B cell (primary cell): ENCODE measurements at places on chromosomes 3 and 15. TPM values are rescaled to one million over a fixed set of nuclear protein-coding genes. Genes with fewer than 3 reads are reported as not detected.

PEX5L gene
- not detected in 2 replicates for total RNA-seq

HYAL1 gene
- total RNA-seq, result 0.19 and 0.30 TPM in 2 replicates

CPNE4 gene
- total RNA-seq, result not detected in 2 replicates

NEK10 gene
- total RNA-seq, result 0.36 and 0.49 TPM in 2 replicates

C3orf49 gene
- total RNA-seq, result not detected in 2 replicates

FOXL2NB gene
- total RNA-seq, result not detected in 2 replicates

LHFPL4 gene
- not detected in 2 replicates for total RNA-seq

CTXN2 gene
- 0.10 TPM in 1 of 2 replicates, not detected in the other for total RNA-seq

ISL2 gene
- total RNA-seq, result 0.22 and 0.59 TPM in 2 replicates

CATSPER2 gene
- 17.2 and 21.3 TPM in 2 replicates for total RNA-seq

PAK6 gene
- total RNA-seq, result 0.80 and 1.2 TPM in 2 replicates

ACKR2 gene
- 1.1 and 1.7 TPM in 2 replicates for total RNA-seq

- no peak for DNase-seq
These were observed 169.3 kb downstream of the GBE1 start for GRCh38 chr3:81592101-81592500.

DNA sequence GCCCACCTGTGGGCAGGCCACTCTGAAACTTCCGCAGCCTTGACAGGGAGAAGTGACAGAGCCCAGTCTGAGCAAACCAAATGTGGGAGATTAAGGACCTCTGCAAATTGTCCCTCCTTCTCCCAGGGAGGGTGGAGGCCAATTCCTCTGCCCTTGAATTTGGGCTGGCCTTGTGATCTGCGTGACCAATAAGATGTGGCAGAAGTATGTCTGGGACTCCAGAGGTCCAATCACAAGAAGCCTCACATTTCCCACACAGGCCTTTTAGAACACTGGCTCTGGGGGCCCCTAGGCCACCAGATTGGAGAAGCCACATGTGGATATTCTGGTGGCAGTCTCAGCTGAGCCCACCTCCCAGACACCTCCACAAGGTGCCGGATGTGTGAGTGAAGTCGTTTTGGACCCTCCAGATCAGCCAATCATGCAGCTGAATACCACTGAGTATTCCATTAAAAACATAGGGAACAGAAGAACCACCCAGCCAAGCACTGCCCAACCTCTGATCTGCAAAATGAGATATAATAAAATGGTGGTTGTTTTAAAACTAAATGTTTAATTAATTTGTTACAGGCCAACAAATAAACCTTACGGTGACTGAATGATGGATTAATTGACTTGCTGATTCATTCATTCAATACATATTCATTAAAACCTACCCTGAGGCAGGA lies 150.3 kb downstream of the NUP210 start:
- no peak for DNase-seq

DNA sequence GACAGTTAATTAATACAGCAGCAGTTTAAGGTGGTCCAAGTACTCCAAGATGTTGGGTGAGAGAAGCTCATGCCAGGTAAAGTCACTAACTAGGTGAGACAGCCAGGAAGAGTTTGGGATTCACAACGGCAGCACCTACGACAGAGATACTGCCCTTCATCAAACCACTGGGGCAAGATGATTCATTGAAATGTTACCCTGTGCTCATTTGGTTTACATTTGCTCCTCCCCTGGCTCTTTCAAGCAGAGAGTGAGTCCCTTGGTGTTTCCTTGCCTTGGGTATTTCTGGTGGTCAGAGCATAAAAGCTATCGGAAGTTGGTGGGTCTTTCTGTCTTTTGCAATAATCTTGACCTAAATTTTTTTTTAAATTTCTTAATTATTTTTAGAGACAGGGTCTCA lies 19.9 kb upstream of the PDE8A start:
- DNase-seq, result no peak

DNA sequence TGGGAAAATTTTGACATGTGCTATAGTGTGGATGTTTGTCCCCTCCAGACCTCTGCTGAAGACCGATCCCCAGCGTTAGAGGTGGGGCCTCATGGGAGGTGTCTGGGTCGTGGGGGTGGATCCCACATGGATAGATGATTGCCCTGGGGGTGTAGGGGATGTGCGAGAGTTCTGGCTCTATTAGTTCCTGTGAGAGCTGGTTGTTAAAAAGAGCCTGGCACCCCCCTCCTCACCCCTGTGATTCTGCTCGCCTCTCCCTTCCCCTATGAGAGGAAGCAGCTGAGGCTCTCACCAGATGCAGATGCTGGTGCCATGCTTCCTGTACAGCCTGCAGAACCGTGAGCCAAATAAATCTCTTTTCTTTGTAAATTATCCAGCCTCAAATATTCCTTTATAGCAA lies 67.4 kb downstream of the ATP10A start:
- no peak for DNase-seq

DNA sequence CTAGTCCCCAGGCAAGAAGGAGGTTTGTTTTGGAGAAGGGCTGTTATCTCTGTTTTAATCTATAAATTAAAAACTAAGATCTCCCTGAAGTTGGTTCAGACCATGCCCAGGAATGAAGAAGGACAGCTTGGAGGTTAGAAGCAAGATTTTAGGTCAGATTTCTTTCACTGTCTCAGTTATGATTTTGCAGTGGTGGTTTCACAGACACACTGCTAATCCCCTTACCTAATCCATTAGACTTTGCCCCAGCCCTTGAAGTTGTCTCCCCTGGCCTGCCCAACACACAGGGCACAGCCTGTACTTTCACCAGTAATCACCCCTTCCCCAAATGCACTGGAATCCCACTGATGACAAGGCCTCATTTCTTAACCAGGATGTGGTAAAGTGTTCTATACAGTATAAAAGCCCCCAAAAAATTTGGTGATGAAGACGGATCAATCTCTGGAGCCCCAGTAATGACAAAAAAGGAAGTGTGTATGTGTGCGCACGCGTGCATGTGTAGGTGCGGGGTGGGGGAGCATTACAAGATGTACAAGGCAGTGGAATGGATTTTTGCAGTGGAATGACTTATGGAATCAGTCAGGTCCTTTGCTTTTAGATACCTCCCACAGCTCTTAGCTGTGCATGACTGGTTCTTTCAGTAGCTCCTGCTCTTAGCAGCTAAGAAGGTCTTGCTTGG lies 73.1 kb upstream of the TERB2 start:
- DNase-seq, result no peak

DNA sequence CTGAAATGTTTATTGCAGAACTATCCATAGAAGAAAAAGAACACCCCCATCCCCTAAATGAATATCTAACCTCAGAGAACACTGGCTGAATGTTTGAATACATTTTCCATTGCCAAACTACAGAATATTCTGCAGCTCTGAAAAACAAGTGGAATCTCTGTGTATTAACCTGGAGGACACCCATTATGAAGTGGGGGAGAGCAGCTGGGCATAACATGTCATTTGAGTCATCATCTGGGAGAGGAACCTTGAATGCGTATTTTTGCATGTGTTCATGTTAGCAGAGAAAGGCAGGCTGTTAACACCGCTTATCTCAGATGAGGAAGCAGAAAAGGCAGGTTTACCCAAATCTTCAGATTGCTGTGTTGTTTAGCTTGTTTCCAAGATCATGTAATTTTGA lies 31.5 kb downstream of the ESYT3 start:
- no peak for DNase-seq

- DNase-seq, result no peak
These were observed 443 bp upstream of the NR2F2 start for GRCh38 chr15:96330064-96330449.

GRCh38 chr3:180408654-180409053 lies 193.3 kb upstream of the TTC14 start:
- DNase-seq, result no peak

DNA sequence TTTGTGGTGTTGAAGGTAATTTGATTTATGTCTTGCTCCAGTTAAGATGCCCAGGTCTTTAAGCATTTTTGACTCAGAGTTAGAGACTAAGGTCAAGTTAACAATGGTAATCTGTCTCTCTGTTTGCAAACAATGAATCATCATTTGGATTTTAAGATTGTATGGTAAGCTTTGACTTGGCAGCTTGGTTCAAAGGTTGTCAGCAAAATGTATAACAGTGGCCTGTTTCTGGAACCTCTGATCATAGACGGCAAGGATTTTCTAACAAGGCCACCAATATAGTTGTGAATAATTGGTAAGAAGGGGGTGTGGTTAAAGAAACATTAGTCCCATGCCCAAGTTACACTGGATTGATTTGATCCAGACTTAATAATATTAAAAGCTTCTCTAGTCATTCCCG lies 775.2 kb upstream of the GOLIM4 start:
- DNase-seq, result no peak

DNA sequence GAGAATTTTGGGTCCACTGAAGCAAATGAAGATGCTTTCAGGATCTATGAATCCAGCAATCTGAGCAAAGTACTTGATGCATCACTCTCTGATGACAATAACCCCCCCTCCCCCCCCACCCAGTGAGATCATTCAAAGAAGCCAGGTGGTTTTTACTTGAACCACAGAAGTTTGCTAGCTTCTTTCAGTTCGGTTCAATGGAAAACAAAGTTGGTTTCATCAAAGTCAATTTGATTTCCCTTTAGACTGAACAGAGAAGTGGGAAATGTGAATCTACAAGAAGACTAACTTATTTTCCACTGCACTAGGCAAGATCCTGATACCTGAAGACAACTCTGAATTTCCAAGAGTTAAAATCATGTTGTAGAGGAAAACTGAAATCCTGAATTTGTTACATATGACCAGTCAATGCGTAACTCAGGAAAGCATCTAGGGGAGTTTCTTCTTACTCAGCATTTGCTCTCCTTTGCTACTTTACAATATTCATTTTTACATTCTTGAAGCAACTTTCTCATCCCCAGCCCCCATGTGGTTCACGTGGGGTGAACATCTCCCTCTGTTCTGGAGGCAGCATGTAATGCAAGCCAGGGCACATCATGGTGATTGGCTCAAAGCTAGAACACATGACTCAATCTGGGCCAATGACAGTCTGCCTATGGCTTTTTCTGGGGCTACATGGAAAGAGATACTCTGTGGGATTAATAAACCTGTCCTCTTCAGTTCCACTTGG lies 572.6 kb downstream of the FOXP1 start:
- peak; percentile 85 for DNase-seq

DNA sequence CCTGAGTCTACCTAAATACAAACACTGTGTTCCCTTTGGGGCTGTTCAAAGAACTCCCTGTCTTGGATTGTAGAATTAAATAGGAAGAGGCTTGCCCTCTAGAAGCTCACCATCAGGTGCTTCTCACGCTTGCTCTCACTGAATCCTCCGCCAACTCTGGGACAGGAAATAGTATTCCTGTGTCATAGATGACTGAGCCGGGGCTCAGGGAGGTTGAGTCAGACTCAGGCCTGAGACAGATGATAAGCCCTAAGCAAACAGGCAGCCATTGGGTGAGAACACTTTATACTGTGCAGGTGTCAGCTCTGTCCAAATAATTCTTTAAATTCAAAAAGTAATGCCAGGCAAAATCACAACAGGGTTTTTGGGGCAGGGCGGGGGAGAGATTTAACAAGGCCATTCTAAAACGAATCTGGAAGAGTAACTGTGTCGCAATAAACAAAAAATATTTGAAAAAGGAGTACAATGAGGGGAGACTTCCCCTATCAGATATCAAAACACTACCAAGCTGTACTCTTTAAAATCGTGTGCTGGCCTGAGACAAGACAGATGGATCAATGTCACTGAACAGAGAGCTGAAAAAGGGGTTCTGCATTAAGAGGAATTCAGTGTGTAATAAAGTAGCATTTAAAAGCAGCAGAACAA lies 59.0 kb downstream of the EPHB3 start:
- no peak for DNase-seq

- DNase-seq, result no peak
These were observed 61.2 kb upstream of the DNAJC19 start for GRCh38 chr3:181050738-181051137.

GRCh38 chr3:150385296-150386242 lies 22.5 kb upstream of the TSC22D2 start:
- peak; percentile 83 for DNase-seq

DNA sequence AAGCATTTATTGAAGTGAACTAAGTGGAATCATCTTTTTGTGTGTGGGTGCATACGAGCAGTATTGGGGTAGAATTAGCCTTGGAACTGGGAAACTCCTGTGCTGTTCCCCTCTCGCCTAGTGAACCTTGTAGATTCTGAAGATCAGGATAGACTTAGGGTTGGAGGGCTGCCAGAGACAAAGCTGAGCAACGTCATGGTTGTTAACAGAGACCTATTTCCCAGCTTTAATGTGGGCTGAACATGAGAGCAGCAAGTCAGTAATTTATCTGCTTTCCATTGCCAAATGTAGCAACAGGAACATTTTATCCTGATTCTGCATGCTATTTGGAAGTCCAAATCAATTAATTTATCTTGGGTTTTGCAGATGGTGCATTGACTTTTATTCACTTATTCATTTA lies 246.6 kb downstream of the IL20RB start:
- no peak for DNase-seq

- no peak for DNase-seq
These were observed 94.7 kb downstream of the SSR3 start for GRCh38 chr3:156460206-156460611.

DNA sequence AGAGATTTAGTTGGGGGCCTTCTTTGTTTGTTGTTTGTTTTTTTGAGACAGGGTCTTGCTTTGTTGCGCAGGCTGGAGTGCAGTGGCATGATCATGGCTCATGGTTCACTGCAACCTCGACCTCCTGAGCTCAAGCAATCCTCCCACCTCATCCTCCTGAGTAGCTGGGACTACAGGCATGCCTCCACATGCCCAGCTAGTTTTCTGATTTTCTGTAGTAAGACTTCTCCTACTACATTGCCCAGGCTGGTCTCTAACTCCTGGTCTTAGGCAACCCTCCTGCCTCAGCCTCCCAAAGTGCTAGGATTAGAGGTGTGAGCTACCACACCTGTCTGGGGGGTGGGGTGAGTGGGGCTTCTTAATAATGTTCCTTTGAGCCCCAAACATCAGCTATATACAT lies 148.3 kb upstream of the ADAMTS9 start:
- DNase-seq, result no peak
